ENCODE measurements at places on chromosomes 7 and 10.

DNA sequence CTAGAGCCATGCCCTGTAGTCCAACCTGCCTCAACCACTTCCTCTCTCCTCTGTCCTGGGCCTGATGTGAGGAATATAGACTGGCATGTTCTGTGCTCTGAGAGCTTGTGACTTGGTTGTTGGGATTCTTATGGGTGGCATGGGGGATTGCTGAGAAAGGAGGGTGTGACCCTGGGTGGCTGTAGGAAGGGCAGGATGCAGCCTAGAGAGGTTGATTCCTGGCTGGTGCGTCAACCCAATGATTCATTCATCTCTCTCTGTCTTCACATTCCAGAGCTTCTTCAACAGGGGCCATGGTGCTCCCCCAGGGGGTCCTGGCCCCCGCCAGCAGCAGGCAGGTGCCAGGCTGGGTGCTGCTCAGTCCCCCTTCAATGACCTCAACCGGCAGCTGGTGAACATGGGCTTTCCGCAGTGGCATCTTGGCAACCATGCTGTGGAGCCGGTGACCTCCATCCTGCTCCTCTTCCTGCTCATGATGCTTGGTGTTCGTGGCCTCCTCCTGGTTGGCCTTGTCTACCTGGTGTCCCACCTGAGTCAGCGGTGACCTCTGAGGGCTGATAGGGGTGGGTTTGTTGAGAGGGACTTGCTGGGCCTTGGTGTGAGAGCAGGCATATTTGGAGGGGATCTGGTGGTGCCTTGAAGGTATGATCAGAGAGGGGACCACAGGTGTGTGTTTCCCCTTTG is 2.6 kb downstream of the FAM241B start:
- H3K4me1 ChIP-seq, result peaks cover 14% of the 10 kb centered on the region
- no peak for DNase-seq
- peaks cover 9% of the 10 kb centered on the region for H3K27me3 ChIP-seq

GRCh38 chr10:75244487-75245353 is 9.0 kb upstream of the COMTD1 start:
- no peak overlapping the region for H3K27ac ChIP-seq
- peaks cover 18% of the 10 kb centered on the region for H3K27me3 ChIP-seq
- H3K4me3 ChIP-seq, result no peak overlapping the region

DNA sequence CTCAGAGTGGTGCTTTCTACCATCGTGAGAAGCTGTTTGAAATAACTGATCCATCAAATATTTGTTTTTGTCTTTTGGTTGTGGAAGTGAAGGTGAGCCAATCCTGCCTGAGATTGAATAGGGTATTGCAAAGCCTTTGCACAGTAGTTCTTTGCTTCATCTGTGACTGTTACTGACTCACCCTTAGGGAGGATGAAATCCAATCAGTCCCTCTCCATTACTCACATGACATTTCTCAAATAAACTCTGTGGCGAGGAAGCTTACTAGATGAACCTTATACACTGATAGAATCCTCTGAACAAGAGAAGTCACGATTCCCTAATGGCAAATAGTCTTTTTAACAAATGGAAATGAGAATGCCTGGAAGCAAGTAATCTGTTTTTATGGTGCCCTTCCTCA is 31.9 kb downstream of the HEPACAM2 start:
- no peaks in the 10 kb centered on the region for H3K36me3 ChIP-seq
- H3K27me3 ChIP-seq, result peaks cover 19% of the 10 kb centered on the region
- H3K4me3 ChIP-seq, result no peak overlapping the region
- DNase-seq, result no peak
- H3K27ac ChIP-seq, result no peak overlapping the region

GRCh38 chr10:83425306-83425705 is 714.0 kb upstream of the GHITM start:
- no peak for DNase-seq
- no peaks in the 10 kb centered on the region for H3K27me3 ChIP-seq
- no peaks in the 10 kb centered on the region for H3K4me1 ChIP-seq
- no peak overlapping the region for H3K27ac ChIP-seq
- no peak overlapping the region for H3K4me3 ChIP-seq
- no peaks in the 10 kb centered on the region for H3K36me3 ChIP-seq

- peaks cover 98% of the 10 kb centered on the region for H3K4me1 ChIP-seq
- no peaks in the 10 kb centered on the region for H3K27me3 ChIP-seq
- peaks cover 82% of the 10 kb centered on the region for H3K36me3 ChIP-seq
Observed at GRCh38 chr10:80497187-80498077, 40.3 kb upstream of the SH2D4B start.

GRCh38 chr10:125037145-125037877 is 95.4 kb downstream of the ZRANB1 start:
- H3K36me3 ChIP-seq, result no peaks in the 10 kb centered on the region
- H3K27ac ChIP-seq, result no peak overlapping the region
- H3K27me3 ChIP-seq, result peaks cover 19% of the 10 kb centered on the region
- DNase-seq, result no peak
- no peak overlapping the region for H3K4me3 ChIP-seq
- no peaks in the 10 kb centered on the region for H3K4me1 ChIP-seq

DNA sequence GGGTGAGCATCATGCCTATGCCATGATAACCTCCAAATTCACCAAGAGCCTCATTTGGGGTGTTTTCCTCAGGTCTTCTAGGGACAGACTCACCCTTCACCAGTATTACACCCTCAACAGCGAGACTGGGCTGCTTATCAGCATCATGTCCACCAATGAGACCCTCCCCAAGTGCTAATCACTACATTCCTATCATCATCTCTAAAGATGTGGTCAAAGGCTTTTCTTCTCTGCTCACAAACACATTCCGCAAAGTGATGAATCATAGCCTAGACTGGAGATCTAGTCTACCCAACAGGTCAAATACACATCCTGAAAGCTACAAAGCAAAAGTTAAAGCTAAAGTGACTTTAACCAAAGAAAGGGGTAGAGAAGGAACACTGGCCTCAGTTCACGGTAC is 75.3 kb upstream of the C7orf33 start:
- H3K27me3 ChIP-seq, result peaks cover 5% of the 10 kb centered on the region
- no peaks in the 10 kb centered on the region for H3K36me3 ChIP-seq
- no peaks in the 10 kb centered on the region for H3K4me1 ChIP-seq
- DNase-seq, result no peak
- no peak overlapping the region for H3K27ac ChIP-seq
- no peak overlapping the region for H3K4me3 ChIP-seq

DNA sequence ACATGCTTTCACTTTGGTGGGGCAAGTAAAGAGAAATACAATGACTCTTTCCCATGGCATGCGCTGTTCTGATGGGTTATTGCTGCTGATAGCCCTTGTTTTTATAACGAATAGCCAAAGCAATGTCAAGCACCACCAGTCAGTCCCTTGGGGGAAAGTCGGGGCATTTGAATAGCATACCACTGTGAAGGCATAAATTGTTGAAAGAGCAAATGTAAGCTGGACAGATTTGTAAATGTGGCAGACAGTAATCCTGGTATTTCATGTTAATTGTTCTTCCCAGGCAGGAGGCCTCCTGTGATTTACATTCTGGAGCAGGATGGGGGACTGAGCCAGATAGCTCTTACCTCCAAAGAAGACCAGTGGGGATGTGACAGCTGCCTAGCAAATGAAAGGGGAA is 293.3 kb downstream of the ADRA2A start:
- H3K27ac ChIP-seq, result no peak overlapping the region
- H3K4me3 ChIP-seq, result no peak overlapping the region
- H3K4me1 ChIP-seq, result no peaks in the 10 kb centered on the region
- DNase-seq, result no peak

GRCh38 chr7:106597014-106597413 is 63.9 kb downstream of the CCDC71L start:
- H3K27me3 ChIP-seq, result peaks cover 10% of the 10 kb centered on the region
- no peaks in the 10 kb centered on the region for H3K36me3 ChIP-seq
- no peak overlapping the region for H3K4me3 ChIP-seq
- DNase-seq, result no peak

DNA sequence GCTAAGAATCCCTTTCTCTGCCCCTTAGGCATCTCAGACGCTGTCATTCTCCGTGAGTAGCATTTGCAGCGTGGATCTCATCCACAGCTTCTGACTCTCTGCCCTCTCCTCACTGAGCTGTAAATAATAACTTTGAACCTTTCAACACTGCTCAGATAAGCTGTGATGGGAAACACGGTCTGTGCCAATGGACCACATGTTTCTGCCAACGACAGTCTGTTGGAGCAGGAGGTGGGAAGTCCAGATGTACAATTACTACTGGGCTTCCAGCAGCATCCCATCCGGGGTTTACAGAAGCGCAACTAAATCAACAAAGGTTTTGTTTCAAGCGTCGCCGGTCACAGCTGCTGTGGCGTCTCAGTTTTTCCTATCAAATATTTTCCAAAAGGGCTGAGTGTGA is 1110.6 kb downstream of the TYW1 start:
- no peak overlapping the region for H3K27ac ChIP-seq
- no peaks in the 10 kb centered on the region for H3K27me3 ChIP-seq
- no peaks in the 10 kb centered on the region for H3K4me1 ChIP-seq

- no peak for DNase-seq
- H3K4me1 ChIP-seq, result no peaks in the 10 kb centered on the region
- H3K27ac ChIP-seq, result no peak overlapping the region
- H3K36me3 ChIP-seq, result no peaks in the 10 kb centered on the region
- H3K27me3 ChIP-seq, result peaks cover 5% of the 10 kb centered on the region
- H3K4me3 ChIP-seq, result no peak overlapping the region
Observed at GRCh38 chr7:50872437-50872836, 89.7 kb upstream of the GRB10 start.

GRCh38 chr7:117728890-117729624 is 144.2 kb downstream of the CTTNBP2 start:
- DNase-seq, result no peak
- H3K4me3 ChIP-seq, result no peak overlapping the region
- H3K36me3 ChIP-seq, result no peaks in the 10 kb centered on the region
- H3K4me1 ChIP-seq, result no peaks in the 10 kb centered on the region
- no peak overlapping the region for H3K27ac ChIP-seq

- H3K4me1 ChIP-seq, result no peaks in the 10 kb centered on the region
- H3K4me3 ChIP-seq, result no peak overlapping the region
- H3K27me3 ChIP-seq, result no peaks in the 10 kb centered on the region
Observed at GRCh38 chr7:88399696-88400240, 93.1 kb upstream of the STEAP4 start.

DNA sequence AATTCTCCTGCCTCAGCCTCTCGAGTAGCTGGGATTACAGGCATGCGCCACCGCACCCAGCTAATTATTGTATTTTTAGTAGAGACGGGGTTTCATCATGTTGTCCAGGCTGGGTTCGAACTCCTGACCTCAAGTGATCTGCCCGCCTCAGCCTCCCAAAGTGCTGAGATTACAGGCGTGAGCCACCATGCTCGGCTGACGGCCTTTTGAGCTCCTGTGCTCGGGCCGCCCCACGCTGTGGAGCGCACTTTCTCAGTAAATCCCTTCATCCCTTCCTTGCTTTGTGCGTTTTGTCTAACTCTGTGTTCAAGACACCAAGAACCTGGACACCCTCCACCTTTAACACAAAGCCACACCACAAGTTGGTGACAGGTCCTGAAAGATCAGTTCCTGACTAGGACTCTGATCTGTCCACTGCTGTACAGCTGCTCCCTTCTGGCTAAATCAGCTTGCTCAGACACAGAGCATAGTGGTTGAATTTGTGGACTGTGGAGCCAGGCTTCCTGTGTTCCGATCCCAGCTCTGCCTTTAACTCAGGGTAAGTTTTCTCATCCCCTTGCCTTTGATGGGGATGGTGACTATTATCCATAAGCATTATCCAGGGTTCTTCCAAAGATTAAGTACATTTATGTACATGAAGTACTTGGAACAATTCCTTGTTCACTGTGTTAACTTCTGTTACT is 20.1 kb downstream of the CHST3 start:
- no peaks in the 10 kb centered on the region for H3K36me3 ChIP-seq
- peaks cover 12% of the 10 kb centered on the region for H3K27me3 ChIP-seq
- H3K4me1 ChIP-seq, result peaks cover 10% of the 10 kb centered on the region
- H3K4me3 ChIP-seq, result no peak overlapping the region

DNA sequence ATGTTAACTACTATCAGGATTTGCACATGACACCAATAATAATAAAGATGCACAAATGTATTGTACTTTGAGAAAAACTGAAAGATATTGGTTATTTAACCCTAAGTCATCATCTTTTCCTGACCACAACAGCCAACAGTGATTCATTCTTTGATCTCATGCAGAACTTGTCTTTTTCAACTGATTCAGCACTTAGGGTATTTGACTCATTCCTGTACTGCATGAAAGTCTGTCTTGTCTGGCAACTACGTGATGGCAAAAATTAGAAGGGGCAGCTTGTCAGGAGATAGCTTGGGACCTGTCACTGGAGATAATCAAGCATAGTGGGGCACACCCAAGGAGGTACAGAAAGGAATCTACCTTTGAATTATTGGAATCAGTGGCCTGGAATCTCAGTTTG is 77.8 kb upstream of the LRRC17 start:
- H3K4me3 ChIP-seq, result no peak overlapping the region
- no peaks in the 10 kb centered on the region for H3K36me3 ChIP-seq
- H3K27me3 ChIP-seq, result peaks cover 4% of the 10 kb centered on the region
- no peak overlapping the region for H3K27ac ChIP-seq
- peaks cover 7% of the 10 kb centered on the region for H3K4me1 ChIP-seq

DNA sequence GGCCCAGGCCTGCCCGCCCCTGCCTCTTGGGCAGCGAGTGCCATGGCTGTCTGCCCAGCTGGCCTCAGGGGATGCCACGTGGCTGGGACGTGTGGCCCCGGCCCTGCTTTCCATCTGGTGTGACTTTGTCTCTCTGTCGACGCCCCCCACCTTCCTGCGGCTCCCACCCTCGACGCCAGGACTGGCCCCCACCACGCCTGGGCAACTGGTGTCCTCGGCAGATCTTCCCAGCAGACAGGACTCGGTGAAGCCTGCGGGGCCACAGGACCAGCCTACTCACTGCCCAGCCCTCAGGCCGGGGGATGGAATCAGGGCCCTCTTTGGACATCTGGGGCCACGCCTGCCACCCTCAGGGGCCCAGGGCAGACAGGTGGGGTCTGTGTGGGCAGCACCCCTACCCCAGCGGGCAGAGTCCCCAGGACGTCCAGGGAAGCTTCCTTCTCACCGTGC is 55.1 kb downstream of the UNCX start:
- no peak overlapping the region for H3K27ac ChIP-seq
- peaks cover 15% of the 10 kb centered on the region for H3K4me1 ChIP-seq
- peaks cover 63% of the 10 kb centered on the region for H3K27me3 ChIP-seq
- DNase-seq, result no peak
- H3K4me3 ChIP-seq, result no peak overlapping the region
- H3K36me3 ChIP-seq, result no peaks in the 10 kb centered on the region

DNA sequence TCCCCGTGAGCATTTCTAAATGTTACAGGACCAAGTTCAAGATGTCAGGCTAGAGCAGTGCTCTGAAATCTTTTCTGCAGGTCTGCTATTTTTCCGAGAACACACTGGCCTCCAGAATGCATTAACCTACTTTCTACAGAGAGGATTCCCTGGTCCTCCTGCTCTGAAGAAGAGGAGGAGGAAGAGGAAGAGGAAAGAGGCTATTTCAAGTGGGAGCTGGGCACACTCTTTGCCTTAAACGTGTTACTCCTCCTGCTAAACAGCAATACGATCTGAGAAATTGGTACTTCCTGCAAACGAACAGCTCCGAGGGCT is 157.4 kb downstream of the FRMD4A start:
- peak overlapping the region; percentile 59 for H3K4me3 ChIP-seq
- no peak overlapping the region for H3K27ac ChIP-seq
- H3K4me1 ChIP-seq, result peaks cover 15% of the 10 kb centered on the region
- H3K36me3 ChIP-seq, result no peaks in the 10 kb centered on the region
- no peak for DNase-seq
- peaks cover 70% of the 10 kb centered on the region for H3K27me3 ChIP-seq

All from activated naive CD4-positive, alpha-beta T cell treated with anti-CD3 and anti-CD28 coated beads, Interleukin-2, amount 10 ng/mL, durations not matched to agents 7 days and 5 days (primary cell).